Glomerular endothelial cell (primary cell): ENCODE measurements at places on chromosomes 4 and X.

DNA sequence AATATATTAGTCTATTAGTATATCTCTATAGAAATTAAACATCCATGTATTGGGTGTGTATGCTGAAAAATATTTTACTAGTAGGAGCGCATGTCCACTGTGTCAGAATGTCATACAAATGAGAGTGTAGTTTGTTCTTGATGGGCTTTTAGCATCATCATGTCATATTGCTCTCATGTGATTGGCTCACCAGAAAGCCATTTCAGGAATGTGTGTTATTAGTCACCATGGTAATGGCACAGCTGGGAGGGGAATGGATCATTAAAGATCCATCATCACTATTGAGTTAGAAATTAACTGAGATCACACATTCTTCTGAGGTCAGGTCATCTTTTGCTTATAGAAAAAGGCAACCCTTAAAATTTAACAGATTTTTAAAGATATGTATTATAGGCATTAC lies 77.3 kb downstream of the PHEX start:
- no peak for DNase-seq

DNA sequence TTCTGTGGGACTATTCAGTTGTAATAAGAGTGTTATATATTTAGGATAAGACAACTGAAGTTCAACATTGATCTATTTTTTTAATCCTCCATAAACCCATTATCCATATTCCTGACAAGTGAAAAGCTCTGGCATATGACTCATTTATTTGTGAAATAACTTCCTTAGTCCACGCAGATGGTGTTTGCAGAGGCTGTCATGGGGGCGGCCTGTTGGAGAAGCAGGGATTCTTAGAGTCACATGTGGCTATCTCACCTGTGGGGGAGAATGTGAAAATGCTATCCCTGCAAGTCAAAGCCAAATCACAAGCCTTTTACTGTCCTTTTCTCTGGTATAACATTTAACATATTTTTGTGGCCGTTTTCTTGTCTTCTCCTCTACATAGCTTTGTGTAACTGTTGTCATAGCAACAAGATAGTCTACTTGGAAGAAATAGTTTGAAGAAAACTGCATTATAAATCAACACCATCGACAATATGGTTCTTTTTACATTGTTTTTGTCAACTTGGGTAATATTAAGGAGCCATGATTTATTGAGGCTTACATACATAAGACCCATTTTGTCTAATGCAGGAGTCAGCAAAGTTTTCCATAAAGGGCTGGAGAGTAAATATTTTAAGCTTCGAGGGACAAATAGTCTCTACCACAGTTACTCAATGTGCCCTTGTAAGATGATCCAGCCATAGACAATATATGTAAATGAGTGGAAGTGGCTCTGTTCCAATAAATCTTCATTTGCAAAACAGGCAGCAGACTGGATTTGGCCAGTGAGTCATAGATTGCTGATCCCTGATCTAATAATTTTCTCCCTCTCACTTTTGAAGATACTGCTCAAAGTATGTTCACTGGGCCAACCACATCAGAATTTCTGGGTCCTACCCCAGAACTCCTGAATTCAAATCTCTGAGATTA lies 395.0 kb downstream of the DTHD1 start:
- DNase-seq: no peak

DNA sequence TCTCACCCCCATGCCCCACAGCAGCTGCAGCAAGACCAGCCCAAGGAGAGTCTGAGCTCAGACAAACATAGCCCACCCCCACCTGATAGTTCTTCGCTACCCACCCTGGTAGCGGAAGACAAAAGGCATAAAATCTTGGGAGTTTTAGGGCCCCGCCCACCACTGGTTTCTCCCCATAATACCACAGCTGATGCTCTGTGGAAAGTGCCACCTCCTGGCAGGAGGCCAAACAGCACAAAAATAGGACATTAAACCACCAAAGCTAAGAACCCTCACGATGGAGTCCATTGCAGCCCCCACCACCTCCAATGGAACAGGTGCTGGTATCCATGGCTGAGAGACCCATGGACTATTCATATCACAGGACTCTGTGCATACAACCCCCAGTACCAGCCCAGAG lies 226.7 kb downstream of the SNCA start:
- DNase-seq: no peak

DNA sequence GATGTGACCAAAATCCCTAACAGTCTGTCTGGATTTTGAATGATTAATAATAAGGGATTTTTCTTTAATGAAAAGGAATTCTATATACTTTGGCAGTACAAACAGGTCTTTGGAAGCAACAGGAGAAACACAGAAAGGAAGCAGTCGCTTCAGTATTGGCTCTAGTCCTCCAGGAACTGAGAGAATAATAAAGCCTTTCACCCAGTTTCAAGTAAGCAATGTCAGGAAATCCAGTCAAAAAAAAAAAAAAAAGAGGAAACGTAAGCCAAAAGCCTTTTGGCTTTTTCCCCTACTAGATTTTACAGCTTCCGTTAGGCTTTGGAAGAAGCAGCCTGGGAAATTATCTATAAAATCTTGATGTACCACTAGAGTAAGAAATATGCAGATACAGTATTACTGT lies 61.7 kb upstream of the HDAC8 start:
- no peak for DNase-seq

DNA sequence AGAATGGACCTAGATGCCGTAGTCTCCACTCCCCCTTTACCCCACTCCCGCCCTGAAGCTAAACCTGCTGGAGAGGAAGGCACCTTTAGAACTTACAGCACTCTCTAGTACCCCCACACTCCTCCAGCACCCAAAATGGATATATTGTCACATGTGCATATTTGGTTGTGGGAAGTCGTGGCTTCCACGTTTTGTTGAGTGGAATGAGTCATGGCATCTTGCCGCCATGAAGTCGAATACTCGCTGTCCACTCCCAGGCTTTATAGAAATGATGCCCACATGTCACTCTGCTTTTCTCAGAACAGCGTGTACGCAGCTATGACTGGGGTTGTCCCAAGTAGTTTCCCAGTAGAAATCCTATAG lies 545 bp downstream of the ABCE1 start:
- DNase-seq: peak; percentile 61

DNA sequence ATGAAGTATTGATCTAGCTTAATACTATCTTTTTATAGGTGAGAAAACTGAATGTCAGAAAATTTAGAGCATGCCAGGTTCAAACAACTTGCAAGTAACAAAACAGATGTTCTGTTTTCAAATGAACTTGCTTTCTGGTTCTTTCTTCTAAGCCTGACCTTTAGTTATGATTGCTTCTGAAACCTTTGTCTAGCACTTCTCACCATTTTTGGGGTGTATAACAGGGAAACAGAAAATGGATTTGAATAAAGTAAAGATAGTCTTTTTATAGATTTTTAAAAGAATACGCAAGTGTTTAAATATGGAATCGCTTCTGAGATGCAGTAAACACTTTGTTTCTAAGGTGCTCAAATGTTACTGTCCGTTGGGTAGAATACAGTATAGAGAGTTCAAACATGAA lies 687.2 kb upstream of the CPEB2 start:
- DNase-seq: no peak

DNA sequence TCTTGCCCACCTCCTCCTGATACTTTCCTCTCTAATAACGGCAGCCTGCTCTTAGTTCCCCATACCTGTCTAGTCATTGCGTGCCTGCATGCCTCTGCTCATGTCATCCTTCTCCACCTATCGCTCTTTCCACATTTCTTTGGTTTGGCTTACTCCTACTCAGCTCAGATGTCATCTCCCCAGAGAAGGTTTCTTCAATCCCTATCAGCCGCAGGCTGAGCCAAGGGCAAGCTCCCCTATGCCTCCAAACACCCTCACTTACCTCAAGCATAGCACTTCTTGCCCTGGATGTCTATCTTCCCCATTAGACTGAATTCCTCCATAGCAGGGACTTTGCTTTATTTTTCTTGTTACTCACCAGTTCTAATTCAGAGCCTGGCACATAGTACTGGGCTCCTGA lies 26.6 kb downstream of the FRMD7 start:
- DNase-seq: no peak

GRCh38 chr4:138967313-138967712 lies 48.3 kb upstream of the NOCT start:
- no peak for DNase-seq

DNA sequence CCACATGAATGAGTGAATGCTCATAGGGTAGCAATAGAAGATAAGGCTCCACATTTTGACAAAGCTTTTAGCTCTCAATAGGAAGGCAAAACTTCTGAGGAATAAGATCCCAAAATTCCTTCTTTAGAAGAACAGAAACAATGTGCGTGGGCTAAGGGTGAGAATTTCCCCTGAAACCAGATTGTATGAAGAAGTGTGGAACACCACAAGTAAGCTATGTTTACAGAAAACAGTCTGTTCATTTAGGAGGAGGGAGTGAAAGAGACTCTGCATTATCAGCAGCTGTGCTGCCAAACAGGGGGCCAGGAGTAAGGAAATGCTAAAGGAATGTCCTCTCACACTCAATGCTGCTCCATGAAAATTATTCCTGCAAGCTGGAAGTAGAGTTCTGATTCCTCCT lies 851.6 kb downstream of the CENPC start:
- DNase-seq: no peak

- DNase-seq: no peak
Measured at GRCh38 chr4:8737601-8738279, 133.9 kb downstream of the HMX1 start.

GRCh38 chr4:128776794-128777216 lies 32.7 kb upstream of the JADE1 start:
- no peak for DNase-seq

- no peak for DNase-seq
Measured at GRCh38 chrX:5236749-5237148, 991.9 kb downstream of the NLGN4X start.

DNA sequence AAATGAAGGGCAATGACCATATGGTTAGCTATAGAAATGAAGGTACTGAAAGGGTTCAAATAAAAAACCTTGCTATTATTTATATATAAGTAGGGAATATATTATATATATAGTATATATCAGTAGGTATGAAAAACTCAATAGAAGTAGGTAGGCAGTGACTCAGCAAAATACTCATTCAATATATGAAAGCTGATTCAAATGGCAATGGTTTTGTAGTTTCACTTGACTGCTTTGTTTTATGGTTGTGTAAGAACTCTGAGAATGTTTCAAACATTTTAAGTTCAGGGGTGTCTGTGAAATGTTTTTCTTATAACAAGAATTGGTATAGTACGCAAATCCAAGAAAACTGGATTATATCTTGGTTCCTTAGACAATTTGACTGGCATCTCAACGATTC lies 4.1 kb downstream of the ZNF280C start:
- DNase-seq: no peak

DNA sequence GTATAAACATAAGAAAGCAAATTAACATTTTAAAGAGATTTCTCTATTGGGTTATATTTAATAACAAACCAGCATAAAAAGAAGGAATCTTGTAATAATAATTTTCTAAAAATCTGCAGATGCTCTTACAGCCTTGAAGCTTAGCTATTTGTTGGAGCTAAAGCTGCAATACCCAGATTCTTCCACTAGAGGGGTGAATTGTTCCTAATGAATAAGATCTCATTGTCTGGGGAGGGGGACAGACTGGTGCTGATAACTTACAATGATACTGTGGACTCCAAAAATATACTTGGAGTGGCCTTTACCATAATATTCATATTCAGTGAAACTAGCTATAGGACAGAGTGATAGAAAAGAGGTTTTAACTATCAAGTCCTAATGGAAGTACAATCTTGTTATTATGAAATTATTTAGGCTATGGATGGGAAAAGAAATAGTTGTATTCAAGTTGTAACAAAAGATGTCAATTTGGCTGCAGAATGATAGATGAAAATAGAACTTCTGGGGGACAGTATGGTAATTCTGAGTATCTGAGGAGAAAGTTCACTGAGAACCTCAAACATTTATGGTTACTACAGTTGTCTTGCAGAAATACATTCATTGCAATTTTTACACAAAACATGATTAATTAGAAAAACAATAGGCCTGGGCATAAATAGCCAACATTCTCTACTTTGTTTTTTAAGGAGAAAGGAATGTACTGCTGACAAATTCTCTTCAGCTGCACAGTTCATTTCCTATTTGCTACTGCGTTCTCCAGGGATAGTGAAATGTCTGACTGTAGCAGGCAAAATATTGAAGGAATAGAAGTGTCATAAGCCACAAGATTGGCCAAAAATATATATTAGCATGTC lies 443.3 kb downstream of the GBA3 start:
- no peak for DNase-seq

- DNase-seq: no peak
Measured at GRCh38 chrX:39866229-39866628, 231.5 kb downstream of the BCOR start.

- DNase-seq: no peak
Measured at GRCh38 chr4:95694411-95694810, 145.5 kb upstream of the PDHA2 start.

DNA sequence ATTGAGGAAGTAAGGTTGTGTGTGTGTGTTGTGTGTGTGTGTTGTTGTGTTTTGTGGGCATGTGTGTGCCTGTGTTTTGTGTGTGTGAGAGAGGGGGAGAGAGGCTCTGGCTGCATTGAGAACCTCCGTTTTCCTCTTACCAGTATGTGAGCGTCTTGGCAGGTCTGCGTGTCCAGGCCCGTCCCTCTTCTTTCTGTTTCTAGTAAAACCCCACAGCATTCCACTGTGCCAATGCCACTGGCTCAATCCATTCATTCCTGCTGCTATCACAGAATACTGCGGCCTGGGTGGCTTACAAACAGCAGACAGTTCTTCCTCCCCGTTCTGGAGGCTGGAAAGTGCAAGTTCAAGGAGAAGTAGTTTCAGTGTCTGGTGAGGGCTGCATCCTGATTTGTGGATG lies 15.5 kb upstream of the HTRA3 start:
- no peak for DNase-seq

DNA sequence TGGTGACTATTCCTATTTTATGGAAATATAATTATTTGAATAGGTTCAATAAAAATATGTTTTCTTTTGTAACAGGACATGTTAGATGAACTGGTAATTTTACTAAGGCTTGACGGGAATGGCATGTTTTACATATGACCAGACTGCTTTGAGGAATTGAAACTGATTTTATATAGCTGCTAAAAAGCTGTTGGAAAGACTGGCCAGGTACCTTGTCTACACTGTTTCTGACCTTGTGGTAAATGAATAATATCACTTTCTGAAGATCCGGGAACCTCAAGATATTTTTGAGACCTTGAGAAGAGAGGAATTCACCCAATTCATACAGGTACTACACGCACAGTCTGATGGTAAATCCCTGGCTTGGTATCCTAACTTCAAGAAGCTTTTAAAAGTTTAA lies 42.1 kb upstream of the USP46 start:
- DNase-seq: no peak

DNA sequence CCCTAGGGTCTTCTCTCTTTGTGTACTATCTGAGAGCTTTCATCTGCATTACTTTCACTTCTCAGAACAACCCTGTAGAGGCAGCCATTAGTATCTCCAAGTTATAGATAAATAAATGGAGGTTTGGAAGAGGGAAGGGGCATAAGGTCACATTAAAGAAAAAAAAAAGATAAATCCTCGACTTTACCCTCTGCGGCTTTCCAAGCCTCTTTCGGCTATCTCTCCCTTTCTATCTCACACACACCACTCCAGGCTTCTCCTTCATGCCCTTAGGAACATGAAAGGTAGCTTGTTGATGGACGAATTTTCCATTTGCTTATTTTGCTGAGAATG lies 660 bp upstream of the ARHGEF9 start:
- no peak for DNase-seq
